H9 (cell line): ENCODE measurements at places on chromosomes 1 and 21. TPM values are rescaled to one million over a fixed set of nuclear protein-coding genes. Genes with fewer than 3 reads are reported as not detected.

- no peak for DNase-seq
Observed at GRCh38 chr1:24111262-24111995, 506 bp downstream of the MYOM3 start.

DNA sequence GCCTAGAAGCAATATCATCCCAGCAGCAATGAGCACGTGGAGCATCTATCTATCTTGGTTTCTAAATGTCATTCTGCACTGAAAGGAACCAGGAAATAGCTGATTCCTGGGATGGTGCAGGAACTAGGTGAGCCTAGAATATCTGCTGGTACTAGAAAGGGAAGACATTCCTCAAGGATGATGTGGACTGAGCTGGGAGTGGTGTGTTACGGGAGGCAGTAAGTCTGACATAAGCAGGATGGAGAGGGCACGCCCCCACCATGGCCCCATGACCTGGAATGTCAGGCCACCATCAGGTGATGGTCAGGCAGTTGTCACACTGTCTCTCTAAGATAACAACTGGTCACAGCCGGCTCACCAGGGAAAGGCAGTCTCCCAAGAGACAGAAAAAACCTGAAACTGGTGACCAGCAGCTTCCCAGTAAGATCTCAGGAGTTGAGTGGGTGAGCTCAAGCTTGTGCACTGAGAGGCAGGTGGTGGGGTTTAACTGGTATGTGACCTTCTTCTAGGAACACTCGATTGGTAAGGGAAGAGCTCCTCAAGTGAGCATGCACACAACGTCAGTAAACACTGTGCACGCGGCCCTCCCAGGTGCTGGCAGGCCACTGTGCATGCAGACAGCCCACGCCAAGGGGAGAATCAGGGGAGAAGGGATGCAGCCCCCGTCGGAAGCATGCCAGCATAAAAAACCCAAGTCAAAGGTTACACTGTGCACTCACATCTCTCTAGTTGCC lies 148.7 kb downstream of the ADSS2 start:
- DNase-seq, result no peak

DNA sequence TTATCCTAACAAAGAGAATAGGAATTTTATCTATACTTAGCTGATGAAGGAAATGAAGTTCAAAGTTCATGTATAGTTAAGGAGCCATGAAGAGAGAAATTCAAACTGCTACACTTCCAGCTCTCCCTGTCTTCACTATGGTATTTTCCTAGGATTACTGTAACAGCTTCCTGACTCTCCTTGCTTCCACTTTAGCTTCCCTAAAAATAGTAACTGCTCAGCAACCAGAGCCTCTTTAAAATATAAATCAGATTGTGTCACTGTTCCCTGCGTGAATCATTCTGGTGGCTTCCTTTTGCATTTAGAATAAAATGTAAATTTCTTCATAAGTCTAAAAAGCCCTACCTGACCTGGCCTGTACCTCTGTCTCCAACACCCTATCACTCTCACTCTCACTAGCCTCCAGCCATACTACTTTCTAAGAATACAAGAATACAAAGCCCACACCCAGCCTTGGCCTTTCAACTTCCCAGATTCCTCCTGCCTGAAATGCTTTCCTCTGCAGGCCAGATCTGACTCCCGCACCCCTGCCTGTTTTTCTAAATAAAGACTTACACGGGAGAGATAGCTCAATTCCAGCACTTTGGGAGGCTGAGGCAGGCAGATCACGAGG lies 30.5 kb downstream of the OR10J1 start:
- DNase-seq, result no peak

Gene KCNJ9
- 0.09 TPM in 2 replicates for total RNA-seq

DNA sequence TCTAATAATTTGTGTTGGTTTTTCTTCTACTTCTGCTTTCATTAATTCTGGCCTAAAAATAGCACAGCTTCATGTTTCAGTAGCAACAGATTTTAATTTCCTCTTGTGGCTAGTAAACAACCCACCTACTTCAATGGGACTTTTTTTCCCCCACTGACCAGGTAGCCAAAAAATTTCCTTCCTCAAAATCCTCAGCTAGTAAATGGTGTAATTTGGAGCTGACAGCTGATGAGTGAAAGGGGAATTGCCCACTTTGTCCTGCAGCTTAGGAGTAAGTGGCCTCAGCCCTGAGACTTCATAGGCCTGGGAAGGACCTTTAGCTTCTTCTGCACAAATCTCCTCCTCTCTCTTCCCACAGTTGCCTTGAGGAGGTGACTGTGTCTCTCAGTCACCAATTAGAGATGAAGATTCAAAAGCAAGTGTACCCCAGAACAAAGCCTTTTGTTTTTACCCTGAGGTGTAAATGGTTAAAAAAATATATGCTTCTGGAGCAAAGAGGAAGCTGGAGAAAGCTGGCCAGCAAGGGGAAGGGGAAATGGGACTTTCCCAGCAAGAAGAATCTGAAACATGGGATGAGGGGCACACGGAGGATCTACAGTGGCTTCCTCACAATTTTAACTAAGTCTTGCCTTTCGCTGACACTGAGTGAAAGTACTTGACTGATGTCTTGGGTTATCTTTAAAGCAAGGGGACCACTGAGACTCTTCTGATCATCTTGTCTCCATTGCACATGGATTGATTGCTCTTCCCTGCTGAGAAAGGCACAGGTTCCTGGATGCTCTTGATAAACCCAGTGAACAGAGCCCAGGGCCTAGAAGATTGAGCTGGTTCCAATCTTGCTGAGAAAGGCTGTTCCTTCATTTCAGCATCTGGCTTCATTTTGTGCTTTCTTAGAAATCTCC lies 35.8 kb upstream of the VCAM1 start:
- no peak for DNase-seq

Gene RAP1GAP
- 6.4 and 7.9 TPM in 2 replicates for total RNA-seq

GRCh38 chr1:46466477-46467182 lies 23.0 kb upstream of the DMBX1 start:
- peak; percentile 70 for DNase-seq

DNA sequence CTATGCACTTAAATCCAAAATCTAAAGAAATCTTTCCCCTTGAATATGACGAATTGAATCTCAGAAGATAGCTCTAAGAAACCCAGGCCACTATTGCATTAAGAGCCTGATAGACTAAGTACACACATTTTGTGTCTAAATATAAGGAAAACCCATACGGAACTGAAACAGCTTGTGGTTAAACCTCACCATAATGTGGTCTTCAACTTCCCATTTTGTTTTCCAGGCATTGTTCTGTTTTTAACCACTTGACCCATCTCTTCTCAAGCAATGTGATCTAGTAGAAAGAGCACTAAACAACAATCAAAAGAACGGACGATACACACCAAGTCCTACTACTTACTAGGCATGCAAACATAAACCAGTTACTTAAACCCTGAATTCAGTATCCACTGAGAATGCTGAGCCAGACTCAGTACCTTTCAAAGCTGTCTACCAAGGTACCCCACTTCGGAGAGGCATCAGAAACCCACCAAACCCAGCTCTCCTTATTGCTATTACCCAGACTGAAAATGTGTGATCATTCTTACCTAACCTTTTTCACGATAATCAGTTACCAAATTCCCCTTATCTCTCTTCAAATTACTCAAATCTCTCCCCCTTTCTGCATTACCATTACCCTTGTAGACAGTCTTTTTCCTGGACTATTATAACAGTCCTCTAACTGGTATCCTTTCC lies 12.8 kb downstream of the OTUD7B start:
- no peak for DNase-seq

Gene PPFIA4
- 2.8 and 3.9 TPM in 2 replicates for total RNA-seq

Gene ZCCHC17
- 47.7 and 50.4 TPM in 2 replicates for total RNA-seq

Gene GNG4
- total RNA-seq, result 32.2 and 34.4 TPM in 2 replicates

DNA sequence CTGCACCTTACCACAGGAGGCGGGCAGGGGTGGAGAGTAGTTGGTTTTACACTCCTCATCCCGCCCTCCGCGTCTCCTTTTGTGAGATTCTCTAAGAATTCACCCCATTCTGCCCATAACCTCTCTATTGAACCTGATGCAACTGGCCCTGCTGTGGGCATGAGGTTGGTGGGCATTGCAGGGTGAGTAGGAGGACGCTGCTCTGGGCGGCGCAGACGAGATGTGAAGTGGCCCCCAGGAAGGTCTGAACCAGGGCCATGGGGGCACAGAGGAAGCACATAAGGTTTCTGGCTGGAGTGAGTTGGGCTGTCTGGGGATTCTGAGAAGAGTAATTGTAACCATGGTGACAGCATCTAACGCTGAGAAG lies 8.8 kb downstream of the PADI1 start:
- no peak for DNase-seq

DNA sequence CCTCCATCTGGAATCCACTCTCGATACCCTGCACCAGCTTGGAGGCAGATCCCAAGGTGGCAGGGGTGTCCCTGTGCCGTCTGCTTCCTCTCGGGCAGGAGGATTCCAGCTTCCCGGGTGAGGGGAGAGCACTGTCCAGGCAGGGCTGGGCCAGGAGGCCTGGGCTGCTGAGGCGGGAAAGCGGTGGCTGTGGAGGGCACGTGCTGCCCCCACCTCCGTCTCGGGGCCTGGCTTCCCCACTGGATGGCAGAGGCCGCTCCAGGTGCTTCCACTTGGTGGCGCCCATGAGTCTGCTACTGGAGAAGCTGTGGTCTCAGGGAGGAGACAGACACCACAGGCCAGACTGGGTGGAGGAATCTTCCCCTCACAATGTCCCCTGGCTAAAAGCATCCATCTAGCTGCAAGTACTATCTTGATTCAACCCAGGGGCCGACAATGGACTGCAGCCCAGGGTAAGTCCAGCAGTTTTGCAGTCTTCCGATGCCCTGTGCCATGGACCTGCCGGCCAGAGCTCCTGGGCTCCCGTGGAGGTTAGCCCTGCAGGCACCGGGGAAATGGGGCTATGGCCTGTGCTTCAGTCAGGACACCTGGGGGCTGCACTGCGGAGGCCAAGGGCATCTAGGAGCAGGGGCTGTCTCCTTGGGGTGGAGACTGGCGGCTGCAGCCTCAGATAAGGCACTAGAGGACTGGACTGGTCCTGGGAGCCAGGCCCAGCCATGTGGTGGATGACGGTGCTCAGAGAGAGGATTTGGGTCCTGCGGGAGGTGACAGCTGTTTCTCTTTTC lies 41.3 kb upstream of the EIF4G3 start:
- DNase-seq, result peak; percentile 93

Gene TCHHL1
- not detected in 2 replicates for total RNA-seq

GRCh38 chr1:116971258-116971860 lies 30.2 kb upstream of the CD101 start:
- no peak for DNase-seq

Gene SYTL1
- total RNA-seq, result 12.0 and 13.0 TPM in 2 replicates

- DNase-seq, result no peak
Observed at GRCh38 chr1:219732814-219733491, 120.0 kb upstream of the ZC3H11B start.

Gene SEMA6C
- 11.5 and 12.3 TPM in 2 replicates for total RNA-seq

Gene PGLYRP4
- total RNA-seq, result not detected in 2 replicates

Gene LEFTY2
- 16.3 and 16.9 TPM in 2 replicates for total RNA-seq

Gene CNKSR1
- 23.4 and 26.3 TPM in 2 replicates for total RNA-seq

- no peak for DNase-seq
Observed at GRCh38 chr21:34800797-34801518, 132.2 kb downstream of the CLIC6 start.

GRCh38 chr21:35663856-35664606 lies 396.3 kb downstream of the SETD4 start:
- no peak for DNase-seq

DNA sequence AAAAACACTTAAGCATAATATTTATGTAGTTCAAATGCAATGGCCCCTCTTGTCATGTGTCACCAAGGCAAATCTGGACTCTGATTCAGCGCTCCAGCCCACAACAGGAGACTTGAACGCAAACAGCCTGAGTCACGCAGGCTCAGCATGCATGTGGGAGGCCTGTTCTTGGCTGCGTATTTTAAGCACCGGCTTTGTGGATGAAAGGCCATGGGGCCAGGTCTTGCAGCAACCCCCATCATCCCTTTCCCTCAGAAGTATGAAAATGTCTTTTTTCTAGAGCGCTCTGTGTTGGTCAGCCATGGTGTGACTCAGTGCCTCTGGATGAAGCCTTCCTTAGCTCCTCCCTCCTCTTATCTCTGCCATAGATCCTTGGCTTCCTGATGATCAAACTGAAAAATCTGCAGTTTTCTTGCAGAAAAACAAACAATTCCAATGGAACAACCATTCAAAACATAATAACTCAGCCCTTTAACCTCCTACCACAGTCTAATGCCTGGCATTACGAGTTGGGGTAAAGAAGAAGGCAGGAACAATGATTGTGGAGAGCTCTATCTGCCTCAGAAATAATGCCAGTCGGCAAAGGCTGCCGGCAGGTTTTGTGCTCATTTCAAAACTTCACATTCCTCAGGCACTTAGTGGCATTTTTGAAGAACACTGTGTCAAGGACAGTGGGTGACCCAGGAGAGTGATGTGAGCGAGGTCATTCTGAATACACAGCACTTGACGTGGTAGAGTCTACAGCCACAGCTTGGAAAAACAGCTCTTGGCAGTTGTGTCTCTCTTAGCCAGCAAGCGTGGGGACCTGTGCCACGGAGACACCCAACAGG lies 167.5 kb downstream of the CLIC6 start:
- DNase-seq, result no peak

Gene PLA2G2A
- 6.2 and 7.1 TPM in 2 replicates for total RNA-seq

DNA sequence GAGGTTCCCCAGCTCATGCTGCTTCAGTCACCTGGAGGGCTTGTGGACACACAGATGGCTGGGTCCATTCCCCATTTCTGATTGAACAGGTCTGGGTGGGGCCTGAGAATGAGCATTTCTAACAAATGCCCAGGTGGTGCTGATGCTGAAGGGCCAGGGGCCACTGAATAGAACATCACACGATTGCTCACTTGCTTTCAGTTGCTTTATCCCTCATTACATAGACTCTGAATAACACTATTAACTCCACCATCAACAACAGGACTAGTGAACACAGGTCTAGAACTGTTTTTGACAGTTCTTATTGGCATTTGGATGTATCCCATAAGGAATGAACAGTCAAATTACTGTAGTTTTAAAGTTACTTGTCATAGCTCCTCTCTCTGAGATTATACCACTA lies 12.1 kb downstream of the TRAPPC10 start:
- no peak for DNase-seq

- DNase-seq, result no peak
Observed at GRCh38 chr1:150829751-150830150, 21.7 kb upstream of the CTSK start.

DNA sequence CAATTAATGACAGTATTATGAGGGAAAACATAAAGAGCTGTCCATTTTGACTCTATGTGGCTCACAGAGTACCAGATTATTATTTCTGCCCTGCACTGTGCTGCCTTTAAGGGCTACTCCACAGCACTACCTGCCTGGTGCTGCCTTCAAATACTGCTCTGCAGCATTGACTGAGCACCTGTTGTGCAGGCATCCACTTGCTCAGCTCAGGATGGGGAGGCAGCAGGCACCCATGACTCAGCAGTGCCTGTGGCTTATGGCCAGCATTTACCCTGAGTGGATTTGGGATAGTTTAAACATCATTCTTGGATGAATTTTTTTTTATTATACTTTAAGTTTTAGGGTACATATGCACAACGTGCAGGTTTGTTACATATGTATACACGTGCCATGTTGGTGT lies 953 bp upstream of the KPRP start:
- no peak for DNase-seq

Gene SPOCD1
- 1.5 and 2.7 TPM in 2 replicates for total RNA-seq

Gene NES
- 167 and 168 TPM in 2 replicates for total RNA-seq

GRCh38 chr1:113941245-113941559 lies 12.1 kb downstream of the HIPK1 start:
- no peak for DNase-seq

Gene SPRR2E
- total RNA-seq, result not detected in 2 replicates

GRCh38 chr1:3636080-3636479 lies 11.3 kb downstream of the TPRG1L start:
- DNase-seq, result no peak

GRCh38 chr1:8409106-8409505 lies 91.2 kb downstream of the SLC45A1 start:
- DNase-seq, result no peak

Gene EDN2
- 0.22 and 0.24 TPM in 2 replicates for total RNA-seq
